T47D (cell line): ENCODE measurements at places on chromosomes 5 and 9.

DNA sequence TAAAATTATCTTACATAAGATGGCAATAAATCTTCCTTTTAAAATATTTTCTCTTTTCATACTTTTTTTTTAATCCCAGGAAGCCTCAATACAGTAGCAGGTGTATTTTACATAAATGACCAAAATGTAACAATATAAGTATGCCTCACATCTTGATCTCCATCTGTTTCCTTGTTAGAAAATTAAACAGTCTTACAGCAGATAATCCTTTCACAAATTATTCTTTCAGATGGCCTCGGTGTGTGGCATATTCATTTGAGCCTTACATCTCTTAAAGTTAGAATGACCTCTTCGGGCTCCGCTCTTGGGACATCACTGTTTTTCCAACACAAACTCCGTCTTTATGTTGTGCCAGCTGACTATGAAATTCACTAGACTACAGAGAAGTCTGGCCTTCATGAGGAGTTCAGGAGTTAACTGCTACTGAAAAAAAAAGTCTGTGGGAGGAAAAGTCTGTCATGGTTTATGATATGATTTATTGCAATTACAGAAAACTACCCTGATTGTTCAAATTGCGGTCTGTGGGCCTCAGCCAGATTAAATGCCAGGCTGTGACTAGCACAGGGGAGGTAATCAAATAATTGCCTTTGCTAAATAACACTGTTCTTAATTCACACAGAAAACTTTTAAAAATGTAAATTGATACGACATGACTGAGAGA is 292.9 kb upstream of the PUM3 start:
- no peak for DNase-seq

GRCh38 chr5:139196296-139196956 is 1.7 kb downstream of the SIL1 start:
- no peak for DNase-seq

- no peak for DNase-seq
These were observed 7.0 kb downstream of the NFIB start for GRCh38 chr9:14306672-14307660.

DNA sequence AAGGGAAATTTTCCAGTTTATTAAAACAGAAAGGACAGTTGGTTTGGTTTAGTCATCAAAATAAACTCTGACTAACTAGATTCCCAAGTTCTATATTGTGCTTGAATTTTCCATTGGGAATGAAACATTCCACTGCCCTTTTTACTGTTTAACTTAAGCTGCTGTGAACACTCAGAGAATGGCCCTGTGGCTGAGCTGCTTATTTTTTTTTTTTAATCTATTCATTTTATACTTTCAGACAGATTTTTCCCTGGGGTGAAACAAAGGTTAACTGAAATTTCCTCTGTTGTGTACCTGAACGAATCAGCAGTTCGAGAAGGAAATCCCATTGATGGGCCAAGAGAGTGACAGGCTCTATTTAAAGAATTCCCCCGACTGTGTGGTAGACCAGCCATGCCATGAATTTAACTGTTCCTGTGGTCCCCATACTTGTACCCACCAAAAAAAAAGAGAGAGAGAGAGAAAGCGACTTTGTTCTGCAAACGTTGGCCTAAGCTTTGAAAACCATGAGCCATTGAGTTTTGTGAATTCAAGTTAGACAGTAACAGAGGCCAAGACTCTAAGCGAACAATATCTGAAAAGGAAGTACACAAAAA is 138.7 kb upstream of the GRHPR start:
- no peak for DNase-seq

- no peak for DNase-seq
These were observed 140.1 kb downstream of the COX7C start for GRCh38 chr5:86757824-86758223.

GRCh38 chr9:70091572-70091971 is 47.9 kb downstream of the MAMDC2 start:
- no peak for DNase-seq

GRCh38 chr5:120354126-120354525 is 110.0 kb upstream of the PRR16 start:
- DNase-seq = no peak

GRCh38 chr5:153099328-153099727 is 391.1 kb upstream of the GRIA1 start:
- no peak for DNase-seq

GRCh38 chr5:117748336-117748735 is 1173.7 kb upstream of the SEMA6A start:
- DNase-seq = no peak

GRCh38 chr9:16514131-16514530 is 356.3 kb downstream of the BNC2 start:
- DNase-seq = no peak

GRCh38 chr9:94212531-94212930 is 46.6 kb upstream of the ZNF169 start:
- DNase-seq = no peak

DNA sequence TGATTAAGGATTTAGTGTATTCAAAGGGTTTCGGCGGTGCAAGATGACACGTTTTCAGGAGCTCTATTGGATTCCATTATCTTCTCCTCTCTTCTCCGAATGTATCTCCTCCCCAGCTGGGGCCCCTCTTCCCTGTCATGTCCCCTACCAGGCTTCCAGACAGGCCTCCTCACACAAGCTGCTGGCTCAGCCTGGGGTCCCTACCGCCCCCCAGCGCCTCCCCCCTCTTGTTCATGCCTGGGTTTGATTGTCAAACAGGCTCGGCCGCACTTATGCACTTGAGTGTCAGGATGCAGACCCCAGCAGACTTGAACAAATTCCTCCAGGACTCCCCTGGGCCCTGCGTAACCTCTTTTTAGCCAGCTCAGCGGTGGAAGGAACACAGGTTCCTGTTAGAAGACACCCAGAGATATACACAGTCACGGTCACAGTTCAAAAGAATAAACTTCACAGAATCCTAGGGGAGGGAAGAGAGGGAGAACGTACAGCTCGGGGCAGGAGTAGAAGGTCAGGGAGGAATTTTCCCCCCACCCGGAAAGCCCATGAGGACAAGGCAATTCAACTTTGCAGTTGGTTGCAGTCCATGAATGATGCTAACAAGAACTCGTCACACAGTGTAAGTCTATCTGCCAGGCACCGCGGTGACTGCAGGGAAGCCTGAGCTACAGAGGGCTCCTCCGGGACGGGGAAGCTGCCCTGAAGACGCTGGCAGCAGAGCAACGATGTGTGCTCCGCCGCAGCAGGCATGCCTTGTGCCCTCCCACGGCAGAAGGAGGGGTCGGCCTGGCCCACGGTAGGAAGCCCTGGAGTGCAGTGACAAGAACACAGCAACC is 560.0 kb downstream of the BNC2 start:
- DNase-seq = no peak

DNA sequence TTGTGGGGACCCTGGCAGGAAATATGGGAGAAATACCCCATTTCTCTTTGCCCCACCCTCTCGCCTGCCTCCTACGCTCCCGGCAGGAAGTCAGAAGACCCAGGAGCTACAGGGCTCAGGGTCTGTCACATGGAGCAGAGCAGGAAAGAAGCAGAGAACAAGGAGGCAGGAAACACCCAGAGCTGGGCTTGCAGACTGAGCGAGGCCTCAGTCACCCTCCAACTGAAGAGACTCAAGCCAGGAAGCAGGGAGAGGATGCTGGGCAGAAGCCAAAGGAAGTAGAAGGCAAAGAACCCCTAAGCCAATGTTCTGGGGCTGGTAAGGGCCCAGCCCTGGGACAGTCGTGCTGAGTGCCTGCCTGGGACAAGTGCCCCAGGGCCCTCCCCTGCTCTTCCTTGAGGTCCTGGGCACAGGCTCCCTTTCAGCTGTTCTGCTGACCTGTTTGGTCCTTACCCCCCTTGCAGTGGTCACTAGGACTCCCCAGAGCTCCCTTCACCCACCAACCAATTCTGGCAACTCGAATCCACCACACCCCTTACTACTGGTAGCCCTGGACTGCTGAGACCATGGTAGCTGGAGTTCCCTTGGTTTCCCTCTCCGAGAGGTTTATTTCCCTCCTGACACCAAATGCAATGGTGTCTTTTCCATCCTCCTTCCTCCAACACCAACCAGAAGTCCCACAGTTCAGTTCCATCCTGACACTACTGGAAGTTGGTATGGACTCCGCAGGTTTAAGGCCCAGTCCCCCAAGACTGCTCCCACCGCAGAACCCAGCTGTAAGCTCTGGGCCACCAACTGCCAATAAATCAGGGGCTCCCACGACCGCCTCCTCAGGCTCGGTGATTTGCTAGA is 157.5 kb downstream of the COL23A1 start:
- DNase-seq = no peak

GRCh38 chr5:138708791-138709190 is 44.4 kb upstream of the CTNNA1 start:
- no peak for DNase-seq

- no peak for DNase-seq
These were observed 5.0 kb upstream of the C5orf24 start for GRCh38 chr5:134840811-134841210.

DNA sequence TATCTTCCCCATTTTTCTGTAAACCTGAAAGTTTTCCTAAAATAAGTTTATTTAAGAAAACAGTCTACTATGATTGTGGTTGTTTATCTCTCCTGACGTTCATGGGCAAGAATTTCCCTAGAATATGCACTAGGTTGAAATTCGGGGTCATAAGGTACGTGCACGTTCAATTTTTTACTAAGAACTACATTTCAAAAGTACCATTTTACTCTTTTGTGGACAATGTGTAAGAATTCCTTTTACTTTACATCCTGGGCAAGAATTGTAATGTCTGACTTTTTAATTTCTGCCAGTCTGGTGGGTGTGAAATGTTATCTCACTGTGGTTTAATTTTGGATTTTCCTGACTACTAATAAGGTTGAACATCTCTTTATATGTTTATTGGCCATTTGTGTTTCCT is 12.4 kb downstream of the IL5 start:
- no peak for DNase-seq

- DNase-seq = no peak
These were observed 8.1 kb upstream of the ARSB start for GRCh38 chr5:78993165-78993564.

DNA sequence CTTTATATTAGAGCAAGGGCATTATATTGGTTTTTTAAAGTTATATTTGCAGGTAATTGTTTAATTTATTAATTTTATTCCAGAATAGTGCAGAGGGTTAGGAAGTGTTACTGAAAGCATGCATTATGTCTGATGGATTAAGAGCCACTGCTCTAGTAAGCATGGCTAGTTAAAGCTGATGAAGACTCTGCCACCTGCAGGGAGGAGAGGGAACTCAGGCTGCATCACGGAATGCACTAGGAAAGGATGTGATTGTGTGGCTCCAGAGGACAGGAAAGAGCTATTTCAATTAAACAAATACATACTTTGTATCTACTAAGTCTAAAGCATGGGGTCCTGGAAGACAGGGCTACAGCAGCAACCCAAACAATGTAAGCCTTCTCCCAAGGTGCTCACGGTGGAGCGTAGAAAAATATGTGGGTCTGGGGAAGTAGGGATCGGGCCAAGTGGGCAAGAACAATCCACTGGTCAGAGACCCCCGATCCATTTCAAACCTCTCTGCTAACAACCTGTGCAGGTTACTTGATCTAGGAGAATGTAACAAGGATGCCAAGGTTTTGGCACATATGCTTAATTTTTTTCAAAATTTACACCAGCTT is 15.3 kb upstream of the GRXCR2 start:
- peak; percentile 83 for DNase-seq

- DNase-seq = no peak
These were observed 28.5 kb downstream of the IL6ST start for GRCh38 chr5:55966284-55966683.

GRCh38 chr5:179762079-179762780 is 29.6 kb downstream of the MAML1 start:
- no peak for DNase-seq

DNA sequence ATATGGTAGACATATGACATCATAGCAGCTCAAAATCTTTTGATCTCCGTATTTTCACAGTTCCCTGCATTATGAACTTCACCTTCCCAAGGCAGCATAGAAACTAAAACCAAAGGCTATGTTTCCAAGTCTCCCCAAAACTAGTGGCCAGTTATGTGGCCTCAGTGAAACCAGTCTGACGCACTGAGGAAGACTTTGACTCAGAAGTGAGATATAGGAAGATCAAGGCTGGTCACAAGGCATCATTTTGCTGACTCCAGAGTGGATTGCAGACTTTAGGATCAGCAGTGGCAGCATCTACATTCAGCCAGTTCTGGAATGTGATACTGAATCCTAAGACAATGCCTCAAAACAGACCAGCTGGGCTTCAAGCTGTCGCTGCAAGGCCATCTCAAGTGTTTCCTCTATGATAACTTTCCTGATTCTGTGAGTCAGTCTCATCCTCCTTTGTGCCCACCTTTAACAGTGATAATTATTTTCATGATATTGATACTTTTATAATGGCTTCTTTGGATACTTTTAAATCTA is 34.4 kb upstream of the ELL2 start:
- DNase-seq = no peak

- no peak for DNase-seq
These were observed 179.0 kb downstream of the ROR2 start for GRCh38 chr9:91771027-91771426.

GRCh38 chr9:68750786-68751185 is 45.7 kb downstream of the PIP5K1B start:
- no peak for DNase-seq

GRCh38 chr5:75152860-75153259 is 83.8 kb downstream of the ANKRD31 start:
- DNase-seq = no peak

GRCh38 chr5:138110266-138110963 is 26.6 kb downstream of the WNT8A start:
- DNase-seq = no peak

- no peak for DNase-seq
These were observed 87.8 kb downstream of the RXRA start for GRCh38 chr9:134413890-134414623.

DNA sequence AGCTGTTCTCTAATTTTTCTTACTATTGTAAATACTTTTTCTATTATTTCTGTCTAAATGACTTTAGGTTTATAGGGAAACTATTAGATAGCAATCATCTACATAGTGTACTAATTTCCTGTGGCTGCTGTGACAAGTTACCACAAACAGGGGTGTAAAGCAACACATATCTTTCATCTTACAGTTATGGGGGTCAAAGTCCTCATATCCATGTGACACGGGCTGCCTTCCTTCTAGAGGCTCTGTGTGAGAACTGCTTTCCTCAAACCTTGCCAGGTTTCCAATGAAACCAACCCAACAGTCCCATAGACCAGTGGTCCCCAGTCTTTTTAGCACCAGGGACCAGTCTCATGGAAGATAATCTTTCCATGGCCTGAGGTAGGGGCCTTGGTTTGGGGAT is 189.1 kb downstream of the ROR2 start:
- DNase-seq = no peak

- DNase-seq = peak; percentile 96
These were observed 3.1 kb downstream of the ARRDC3 start for GRCh38 chr5:91379914-91380490.
